ENCODE measurements at places on chromosomes 5 and 9.

GRCh38 chr5:168140241-168140640 is 151.2 kb upstream of the WWC1 start:
- no peak for DNase-seq

DNA sequence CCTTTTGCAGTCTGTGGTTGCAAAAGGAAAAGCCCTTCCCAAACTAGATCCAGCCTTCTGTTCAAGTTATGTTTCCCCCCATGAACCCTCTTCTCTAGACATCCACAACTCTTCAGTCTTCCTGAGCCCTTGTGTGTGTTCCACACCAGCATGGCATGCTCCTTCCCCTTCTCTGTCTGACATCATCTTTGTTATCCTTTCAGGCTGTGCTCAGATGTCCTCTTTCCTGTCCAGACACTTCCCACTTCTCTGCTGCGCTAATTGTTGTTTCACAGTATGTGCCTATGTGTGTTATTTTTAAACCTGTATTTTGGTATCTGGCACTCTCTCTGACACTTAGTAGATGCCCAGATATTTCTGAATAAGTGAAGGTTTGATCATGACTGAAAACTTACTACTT is 38.2 kb downstream of the FOCAD start:
- no peak for DNase-seq

DNA sequence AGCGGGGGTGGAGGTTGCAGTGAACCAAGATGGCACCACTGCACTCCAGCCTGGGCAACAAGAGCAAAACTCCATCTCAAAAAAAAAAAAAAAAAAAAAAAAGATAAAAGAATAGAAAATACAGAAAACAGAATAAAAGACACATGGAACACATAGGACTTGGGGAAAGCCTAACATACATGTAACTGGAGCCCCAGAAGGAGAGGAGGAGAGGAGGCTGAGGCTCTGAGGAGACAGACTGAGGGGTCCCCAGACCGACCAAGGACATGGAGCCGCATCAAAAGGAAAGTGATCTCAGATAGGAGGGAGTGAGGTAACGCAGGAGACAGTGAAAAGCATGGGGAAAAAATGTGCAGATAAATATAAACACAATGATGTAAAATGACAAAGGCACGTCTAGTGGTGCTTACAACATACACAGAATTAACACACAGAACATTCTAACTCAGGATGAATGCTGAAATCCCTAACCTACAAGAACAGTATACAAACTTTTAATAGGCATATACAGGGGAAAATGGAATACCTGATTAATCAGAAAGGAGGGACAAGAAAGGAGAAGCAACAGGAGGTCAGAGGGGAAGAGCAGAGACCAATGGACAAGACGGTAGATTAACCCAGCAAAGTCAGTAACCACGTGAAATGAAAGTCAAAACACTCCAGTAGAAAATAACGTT is 65.2 kb upstream of the UBAC1 start:
- DNase-seq, result no peak

DNA sequence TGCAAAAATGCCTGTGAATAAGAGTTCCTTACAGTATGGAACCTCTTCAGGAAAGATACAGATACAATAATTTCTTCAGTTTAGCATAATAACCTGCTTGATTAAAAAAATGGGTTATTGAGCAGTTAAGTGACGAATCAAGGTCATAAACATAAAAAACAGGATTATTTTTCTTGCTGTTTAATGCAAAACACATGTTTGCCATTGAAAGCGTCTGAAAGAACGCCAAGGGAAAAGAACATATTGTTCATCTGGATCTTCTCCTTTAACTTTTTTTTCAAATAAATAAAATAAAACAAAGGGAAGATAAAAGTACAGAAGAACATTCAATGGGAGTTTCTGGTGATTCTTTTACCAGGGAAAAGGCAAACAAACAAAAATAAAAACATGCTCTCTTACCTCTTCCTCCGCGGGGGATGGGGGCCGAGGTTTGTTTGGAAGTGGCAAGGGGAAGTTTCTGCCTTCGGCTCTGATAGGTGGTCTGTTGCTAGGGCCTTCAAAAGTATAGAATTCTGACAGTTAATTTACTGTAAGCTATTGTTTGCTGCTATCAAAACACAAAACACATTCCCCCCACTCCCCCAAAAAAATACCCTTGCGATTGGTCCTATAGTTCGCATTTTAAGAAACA is 20.1 kb downstream of the C5orf58 start:
- no peak for DNase-seq

DNA sequence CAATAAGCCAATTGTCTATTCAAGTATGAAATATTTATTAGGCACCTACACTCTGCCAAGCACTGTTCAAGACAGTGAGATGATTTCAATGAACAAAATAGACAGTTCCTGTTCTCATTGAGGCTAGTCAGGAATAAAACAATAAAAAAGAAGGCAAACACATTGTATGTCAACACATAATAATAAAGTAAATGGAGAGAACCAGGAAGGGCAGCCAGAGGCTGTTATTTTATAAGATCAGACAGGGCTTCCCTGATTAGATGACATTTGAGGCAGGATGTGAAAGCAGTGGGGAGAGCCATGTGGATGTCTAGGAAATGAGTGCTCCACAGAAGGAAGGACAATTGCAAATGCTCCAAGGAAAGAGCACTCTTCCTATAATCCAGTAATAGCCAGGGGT is 2371.1 kb downstream of the MAT2B start:
- DNase-seq, result no peak

GRCh38 chr5:36060420-36060887 is 6.2 kb downstream of the UGT3A2 start:
- DNase-seq, result no peak

DNA sequence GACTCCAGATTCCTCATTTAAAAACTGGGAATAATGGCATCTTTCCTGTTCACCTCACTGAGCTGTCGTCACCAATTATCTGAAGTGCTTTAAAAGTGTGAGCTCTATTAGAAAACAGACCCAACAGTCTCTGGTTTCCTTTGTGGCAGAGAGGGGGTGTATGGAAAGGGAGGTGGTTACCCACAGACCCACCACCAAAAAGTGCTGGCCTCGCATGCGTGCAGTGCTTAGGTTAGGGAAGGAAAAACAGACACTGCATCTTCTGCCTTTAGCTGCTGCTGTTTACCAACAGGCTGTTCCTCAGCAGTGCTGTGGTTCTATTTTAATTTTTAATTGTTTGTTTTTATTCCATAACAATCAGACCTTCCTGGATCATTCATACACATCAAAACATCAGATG is 249.6 kb downstream of the PIK3R1 start:
- DNase-seq, result no peak

GRCh38 chr5:158942217-158942616 is 157.5 kb downstream of the EBF1 start:
- no peak for DNase-seq

DNA sequence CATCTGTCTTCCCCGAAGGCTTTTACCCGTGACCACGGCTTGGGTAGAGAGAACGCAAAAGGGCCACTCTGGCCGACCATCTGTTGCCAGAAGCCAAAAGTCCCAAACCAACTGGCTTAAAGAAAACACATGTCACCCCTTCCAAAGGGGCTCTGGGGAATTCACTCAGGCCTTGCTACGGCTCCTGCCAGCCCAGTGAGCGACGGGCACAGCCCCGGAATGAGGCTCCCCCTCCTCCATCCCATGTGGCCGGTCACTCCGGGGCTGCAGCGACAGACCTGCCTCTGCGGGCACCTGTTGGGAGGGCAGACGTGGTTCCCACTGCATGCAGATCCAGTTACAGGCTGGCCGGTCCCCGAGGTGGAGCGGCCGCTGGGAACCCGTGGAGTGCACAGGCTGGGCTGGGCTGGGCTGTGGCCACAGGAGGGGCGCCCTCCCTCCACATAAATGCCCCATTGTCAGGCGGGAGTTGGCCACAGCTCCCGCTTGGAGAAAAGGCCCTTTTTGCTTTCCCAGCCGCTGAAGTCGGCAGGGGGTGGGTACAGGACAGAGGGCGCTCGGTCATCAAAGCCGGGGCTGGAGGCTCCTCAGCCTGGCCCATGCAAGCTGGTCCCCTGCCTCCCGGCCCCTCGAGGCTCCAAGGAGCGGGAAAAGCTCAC is 19.9 kb downstream of the NOTCH1 start:
- no peak for DNase-seq

GRCh38 chr5:160083501-160083900 is 35.7 kb downstream of the PWWP2A start:
- DNase-seq, result no peak

- no peak for DNase-seq
Measured at GRCh38 chr9:120783602-120784047, 9.6 kb downstream of the FBXW2 start.

DNA sequence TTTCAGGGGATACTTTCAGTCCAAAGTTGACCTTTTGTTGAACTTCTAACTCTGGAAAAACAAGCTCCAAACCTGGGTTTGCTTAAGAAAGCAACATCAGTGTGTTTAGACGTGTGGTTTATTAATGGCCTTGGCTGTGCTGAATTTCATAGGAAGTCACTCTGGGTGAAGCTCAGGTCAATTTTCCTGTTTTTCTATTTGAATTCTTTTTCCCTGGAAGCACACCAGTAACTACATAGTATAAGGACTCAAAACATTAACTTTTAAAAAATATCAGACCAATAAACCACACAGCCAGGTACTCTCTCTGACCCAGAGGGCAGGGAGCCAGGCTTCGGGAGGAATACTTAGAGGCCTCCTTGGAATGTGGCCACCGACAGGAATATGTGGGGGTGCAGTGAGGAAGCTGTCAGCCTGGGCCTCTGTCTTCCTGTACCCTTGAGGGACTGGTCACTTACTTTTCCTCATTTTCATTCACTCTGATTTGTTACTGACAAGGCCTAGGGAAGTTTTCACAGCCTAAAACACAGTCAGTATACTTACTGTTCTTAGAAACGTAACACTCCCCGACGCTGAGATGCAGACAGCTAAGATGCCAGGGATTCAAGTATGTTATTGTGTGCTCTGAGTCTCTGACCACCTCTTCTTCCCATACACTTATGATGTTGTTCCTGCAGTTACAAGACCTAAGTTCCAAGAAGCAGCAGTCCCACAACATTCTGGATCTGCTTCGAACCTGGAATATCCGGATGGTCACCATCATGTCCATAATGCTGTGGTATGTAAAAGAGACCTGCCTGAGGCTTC is 18.9 kb downstream of the SLC22A5 start:
- no peak for DNase-seq

DNA sequence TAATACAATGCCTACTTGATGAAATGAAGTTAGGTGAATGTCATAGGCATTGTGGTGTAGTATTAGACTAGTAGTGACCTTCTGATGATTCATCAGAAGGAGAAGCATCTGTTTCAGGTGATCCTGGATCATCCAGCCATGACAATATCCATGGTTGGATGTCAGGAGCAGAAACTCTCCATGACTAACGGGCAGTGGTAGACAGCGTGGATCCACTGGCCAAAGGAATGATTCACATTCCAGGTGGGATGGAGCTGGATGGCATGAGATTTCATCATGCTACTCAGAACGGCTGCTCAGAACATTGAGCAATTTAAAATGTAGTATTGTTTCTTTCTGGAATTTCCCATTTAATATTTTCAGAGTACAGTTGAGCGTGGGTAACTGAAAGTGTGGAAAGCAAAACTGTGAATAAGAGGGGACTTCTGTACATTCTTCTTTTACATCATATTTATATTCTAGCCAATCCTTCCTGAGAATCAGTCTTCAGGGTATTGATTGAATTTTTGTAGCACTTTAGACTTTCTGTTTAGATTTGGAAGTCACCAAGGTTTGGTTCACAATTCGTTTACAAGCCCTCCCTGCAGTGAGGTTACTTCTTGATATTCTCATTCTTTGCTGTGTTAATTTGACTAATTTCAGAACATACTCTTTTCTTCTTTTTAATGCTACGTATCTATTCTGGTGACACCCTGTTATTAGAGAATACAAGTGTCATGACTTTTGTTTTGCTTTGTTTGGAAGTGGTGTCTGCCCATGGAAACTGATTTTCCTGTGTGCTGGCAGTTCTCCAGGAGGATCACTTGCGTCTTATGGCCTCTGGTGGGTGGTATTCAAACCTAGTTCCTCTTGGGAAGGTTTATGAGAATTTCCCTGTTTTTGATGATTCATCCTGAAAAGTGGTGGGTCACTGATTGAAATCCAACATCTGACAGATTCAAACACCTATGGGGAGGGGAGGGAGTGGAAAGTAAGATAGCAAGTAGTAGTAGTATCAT is 12.2 kb upstream of the CLINT1 start:
- DNase-seq, result no peak

- no peak for DNase-seq
Measured at GRCh38 chr5:163964671-163965070, 459.3 kb downstream of the MAT2B start.

GRCh38 chr9:32741706-32742105 is 41.6 kb upstream of the TMEM215 start:
- DNase-seq, result no peak

DNA sequence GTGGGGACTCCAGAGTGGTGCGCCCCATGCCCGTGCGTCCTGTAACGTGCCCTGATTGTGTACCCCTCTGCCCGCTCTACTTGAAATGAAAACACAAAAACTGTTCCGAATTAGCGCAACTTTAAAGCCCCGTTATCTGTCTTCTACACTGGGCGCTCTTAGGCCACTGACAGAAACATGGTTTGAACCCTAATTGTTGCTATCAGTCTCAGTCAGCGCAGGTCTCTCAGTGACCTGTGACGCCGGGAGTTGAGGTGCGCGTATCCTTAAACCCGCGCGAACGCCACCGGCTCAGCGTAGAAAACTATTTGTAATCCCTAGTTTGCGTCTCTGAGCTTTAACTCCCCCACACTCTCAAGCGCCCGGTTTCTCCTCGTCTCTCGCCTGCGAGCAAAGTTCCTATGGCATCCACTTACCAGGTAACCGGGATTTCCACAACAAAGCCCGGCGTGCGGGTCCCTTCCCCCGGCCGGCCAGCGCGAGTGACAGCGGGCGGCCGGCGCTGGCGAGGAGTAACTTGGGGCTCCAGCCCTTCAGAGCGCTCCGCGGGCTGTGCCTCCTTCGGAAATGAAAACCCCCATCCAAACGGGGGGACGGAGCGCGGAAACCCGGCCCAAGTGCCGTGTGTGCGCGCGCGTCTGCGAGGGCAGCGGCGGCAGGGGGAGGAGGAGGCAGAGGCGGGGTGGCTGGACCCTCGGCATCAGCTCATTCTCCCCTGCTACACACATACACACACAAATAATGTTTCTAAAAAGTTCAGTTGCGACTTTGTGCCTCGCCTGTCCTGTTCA is 668 bp downstream of the GLIS3 start:
- peak; percentile 51 for DNase-seq

- peak; percentile 37 for DNase-seq
Measured at GRCh38 chr5:176528761-176529115, 8.5 kb downstream of the RNF44 start.

- peak; percentile 25 for DNase-seq
Measured at GRCh38 chr5:173781816-173782670, 106.1 kb upstream of the CPEB4 start.

Measured in GM20000 (cell line).